ENCODE measurements at places on chromosomes 3 and 15.

DNA sequence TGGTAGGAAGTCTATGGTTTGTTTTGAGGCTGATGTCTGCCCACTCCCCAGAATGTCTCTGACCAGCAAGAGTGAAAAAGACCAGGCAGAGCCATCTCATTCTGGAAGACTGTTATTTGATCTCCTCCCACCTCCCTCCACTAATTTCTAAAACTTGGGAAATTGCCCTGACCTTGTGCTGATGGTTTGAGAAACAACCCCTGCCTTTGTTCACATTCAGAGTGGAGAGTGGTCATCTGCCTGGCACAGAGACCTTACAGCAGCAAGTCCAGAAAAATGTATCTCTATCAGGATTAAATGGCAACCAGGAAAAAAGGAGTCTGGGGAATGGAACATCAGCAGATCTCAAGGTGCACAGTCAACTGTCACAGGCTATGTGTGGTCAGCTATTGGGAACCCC, 25.7 kb downstream of the SPATA12 start:
- no peak for DNase-seq

GRCh38 chr3:13853978-13854296, 25.9 kb downstream of the WNT7A start:
- no peak for DNase-seq

GRCh38 chr3:71651625-71652024, 68.1 kb upstream of the FOXP1 start:
- no peak for DNase-seq

- DNase-seq: no peak
Observed at GRCh38 chr15:70558406-70559264, 204.7 kb downstream of the UACA start.

DNA sequence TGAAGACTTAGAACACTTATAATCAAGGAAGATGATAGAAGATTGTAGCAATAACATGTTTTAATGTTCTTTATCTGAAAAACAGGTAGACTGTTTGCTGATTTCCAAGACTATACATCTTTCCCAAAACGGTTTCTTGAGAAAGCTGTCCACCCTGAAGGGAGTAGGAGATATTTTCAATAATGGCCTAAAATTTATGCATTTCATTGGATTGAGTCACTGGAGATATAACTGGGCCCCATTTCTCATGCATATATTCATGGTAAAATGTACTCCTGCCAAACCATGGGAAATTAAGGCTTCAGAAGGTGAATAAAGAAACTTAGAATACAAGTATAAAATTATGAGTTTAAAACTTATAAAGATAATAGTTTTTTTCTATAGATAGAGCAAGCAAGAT, 143.9 kb downstream of the LSAMP start:
- no peak for DNase-seq

GRCh38 chr3:18351069-18351628, 74.0 kb downstream of the SATB1 start:
- DNase-seq: no peak

DNA sequence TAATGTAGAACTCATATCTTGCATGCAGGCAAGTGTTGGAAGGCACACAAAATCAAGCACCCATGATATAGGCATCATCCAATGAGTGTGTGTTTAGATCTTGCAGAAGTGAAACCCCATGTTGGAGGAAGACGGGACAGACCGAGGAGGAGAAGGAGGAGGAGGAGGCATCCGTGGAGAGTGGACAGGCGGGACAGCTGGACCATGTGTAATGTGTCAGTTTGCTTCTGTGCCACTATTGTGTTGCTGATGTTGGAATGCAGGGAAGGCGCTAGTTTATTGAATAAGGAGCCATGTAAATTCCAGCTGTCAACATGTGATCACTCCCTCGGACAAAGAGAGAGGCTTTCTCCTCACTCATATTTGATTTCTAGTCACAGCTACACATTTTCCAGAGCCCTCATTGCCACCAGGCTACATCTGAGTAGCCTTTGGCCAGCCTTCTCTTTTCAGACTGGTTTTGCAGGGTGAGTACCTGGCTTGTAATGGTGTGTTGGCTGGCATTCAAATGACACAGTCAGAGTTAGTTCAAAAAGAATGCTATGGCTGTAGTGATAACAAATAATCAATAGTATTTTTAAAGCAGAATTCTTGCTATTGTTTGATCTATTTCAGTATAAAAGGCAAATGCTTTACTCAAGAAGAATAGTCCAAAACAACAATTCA, 1037.6 kb upstream of the NR2F2 start:
- DNase-seq: no peak
